Muscle of arm (tissue), 14 donors: ENCODE measurements at places on chromosomes 5 and 9. TPM values are rescaled to one million over a fixed set of nuclear protein-coding genes. Genes with fewer than 3 reads are reported as not detected.

Gene C9orf50
- not detected for polyA plus RNA-seq

- no peak for DNase-seq
Measured at GRCh38 chr5:151718153-151718552, 31.4 kb upstream of the SPARC start.

GRCh38 chr9:75033791-75034473 is 5.8 kb upstream of the CARNMT1 start:
- DNase-seq, result no peak

- no peak for DNase-seq
Measured at GRCh38 chr9:127403507-127404192, 6.7 kb downstream of the SLC2A8 start.

Gene CARD6
- 1.6 TPM for polyA plus RNA-seq

- no peak for DNase-seq
Measured at GRCh38 chr9:137064027-137064879, 6.1 kb downstream of the SAPCD2 start.

- DNase-seq, result no peak
Measured at GRCh38 chr5:128491291-128491690, 46.8 kb downstream of the FBN2 start.
